ENCODE measurements at places on chromosomes 12 and 14. TPM values are rescaled to one million over a fixed set of nuclear protein-coding genes. Genes with fewer than 3 reads are reported as not detected.
A peak's percentile ranks its signal among the peaks of the same experiment; 100 is the strongest.

P3H3 gene
- total RNA-seq = 24.4 TPM

AQP5 gene
- total RNA-seq = not detected

GRCh38 chr14:73713206-73713802, 880 bp downstream of the PNMA1 start:
- no peak for DNase-seq

GRCh38 chr12:50637870-50638481, 125.9 kb upstream of the ATF1 start:
- peak; percentile 73 for DNase-seq

DNA sequence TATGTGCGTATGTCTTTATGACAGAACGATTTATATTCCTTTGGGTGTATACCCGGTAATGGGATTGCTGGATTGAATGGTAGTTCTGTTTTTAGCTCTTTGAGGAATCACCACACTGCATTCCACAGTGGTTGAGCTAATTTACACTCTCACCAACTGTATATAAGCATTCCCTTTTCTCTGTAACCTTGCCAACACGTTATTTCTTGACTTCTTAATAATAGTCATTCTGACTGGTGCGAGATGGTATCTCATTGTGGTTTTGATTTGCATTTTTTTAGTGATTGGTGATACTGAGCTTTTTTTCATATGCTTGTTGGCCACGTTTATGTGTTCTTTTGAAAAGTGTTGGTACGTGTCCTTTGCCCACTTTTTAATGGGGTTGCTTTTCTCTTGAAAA, 49.7 kb downstream of the FRS2 start:
- no peak for DNase-seq

- DNase-seq = no peak
Measured at GRCh38 chr14:102544747-102545460, 35.3 kb upstream of the ANKRD9 start.

- DNase-seq = no peak
Measured at GRCh38 chr12:4164559-4165558, 108.7 kb upstream of the CCND2 start.

DNA sequence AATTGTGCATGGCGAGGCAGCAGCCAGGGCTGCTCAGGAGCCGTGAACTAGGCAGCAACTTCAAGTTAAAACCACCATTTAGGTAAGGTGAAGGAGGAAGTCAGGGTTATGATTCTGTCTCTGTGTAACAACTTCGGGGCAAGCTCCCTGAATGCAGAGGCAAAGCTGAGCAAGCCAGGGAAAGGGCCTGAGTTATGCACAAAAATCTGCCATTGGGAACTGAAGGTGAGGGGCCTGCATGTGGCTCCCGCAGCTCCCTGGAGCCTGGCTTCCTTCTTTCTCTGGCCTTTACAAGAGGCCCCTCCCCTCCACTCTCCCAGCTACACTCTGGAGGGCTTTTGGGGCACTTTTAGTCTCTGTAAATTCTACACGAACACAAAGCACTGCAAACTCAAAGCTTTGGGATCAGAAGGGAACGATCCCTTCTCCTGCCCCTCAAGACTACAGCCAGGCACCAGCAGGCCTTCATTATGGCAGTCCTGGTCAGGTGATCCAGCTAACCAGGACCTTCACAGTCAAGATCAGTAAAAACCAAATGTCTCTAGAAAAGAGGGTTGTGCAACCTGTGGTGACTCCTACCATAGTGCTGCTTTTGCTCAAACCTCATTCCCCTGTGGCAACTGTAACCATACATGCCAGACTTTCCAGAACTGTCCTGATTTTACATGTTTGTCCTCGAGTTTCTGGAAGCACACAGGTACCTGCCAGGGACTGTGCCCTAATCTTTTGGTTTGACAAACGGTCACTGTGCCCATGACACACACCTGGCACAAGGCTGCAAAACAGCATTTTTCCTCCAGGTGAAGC, 67.2 kb upstream of the PTGR2 start:
- peak; percentile 48 for DNase-seq

GRCh38 chr12:106291342-106291741, 11.2 kb upstream of the TCP11L2 start:
- DNase-seq = no peak

- no peak for DNase-seq
Measured at GRCh38 chr14:39023939-39024871, 78.8 kb downstream of the SEC23A start.

DNA sequence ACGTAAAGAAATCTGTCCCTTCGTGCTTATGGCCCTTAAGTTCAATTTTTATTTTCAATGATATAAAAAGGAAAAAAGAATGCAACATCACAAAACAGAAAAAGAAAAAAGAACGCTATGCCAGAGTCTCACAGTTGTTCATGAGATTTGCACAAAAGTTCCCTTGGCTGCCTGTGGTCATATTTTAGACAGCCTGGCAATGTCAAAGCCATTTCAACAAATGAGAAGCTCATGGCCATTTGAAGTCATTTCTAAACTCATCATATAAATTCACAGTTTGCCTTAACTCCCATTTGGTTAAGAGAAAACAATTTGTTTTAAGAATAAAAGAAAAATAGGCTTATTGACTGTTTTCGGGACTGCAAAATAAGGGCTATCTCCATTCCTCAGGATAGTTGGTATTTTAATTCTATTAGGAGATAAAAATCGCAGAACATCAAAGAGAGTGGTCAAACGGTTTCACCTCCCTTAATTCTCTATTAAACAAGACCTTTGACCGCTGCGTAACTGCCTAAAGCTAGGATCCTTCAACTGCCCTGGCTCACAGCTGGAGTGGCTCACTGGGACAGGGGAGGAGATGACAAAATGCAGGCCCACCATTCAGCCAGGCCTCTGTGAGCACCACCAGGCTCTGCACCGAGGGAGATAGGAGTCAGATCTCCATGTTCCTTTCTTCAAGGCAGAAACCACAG, 119.2 kb upstream of the DAAM1 start:
- DNase-seq = no peak

All from PC-3 (cell line).